Central memory CD4-positive, alpha-beta T cell (primary cell): ENCODE measurements at places on chromosomes 6 and 20.

GRCh38 chr20:60254901-60255411, 296.7 kb downstream of the CDH26 start:
- DNase-seq, result no peak

DNA sequence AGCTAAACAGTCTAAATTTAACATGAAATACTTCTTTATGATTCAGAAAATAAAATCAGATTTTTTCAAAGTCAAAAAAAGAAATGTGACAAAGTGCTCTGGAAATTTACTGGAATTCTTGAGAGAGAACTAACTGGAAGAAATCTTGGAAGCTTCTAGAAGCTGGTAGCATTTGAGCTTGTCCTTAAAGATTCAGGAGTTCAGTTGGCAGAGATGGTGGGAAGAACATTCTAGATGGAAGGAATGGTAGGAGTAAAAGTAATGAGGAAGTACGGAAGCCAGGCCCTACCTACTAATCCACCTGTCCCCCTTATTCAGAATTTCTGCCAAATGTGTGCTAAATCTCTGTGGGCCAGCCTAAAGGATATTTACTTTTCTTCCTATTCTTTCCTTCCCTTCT, 21.2 kb downstream of the RALY start:
- DNase-seq, result no peak

- DNase-seq, result no peak
Measured at GRCh38 chr6:99885051-99885450, 109.0 kb downstream of the MCHR2 start.

- no peak for DNase-seq
Measured at GRCh38 chr6:28772480-28773381, 151.1 kb downstream of the TRIM27 start.

GRCh38 chr6:38142178-38142902, 322.8 kb downstream of the ZFAND3 start:
- DNase-seq, result no peak

- DNase-seq, result no peak
Measured at GRCh38 chr6:42484261-42484660, 32.5 kb upstream of the TRERF1 start.

DNA sequence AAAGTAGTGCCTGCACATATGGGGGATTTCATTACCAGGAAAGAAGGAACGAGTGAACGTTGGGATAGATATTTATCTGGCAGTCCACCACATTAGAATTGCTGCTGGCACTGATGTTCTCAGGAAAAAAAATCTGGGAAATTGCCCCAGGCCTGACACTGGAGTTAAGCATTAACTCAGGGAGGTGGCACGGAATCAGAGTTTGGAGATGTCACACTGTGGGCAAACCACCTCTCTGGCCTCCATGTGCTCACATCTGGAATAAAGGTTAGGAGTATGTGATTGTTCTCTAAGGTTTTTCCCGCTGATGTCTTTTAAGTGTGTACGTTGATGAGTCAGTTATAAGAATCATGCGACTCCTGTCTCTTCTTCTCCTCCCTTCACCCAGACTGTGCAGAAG, 7.9 kb downstream of the TGM3 start:
- no peak for DNase-seq

DNA sequence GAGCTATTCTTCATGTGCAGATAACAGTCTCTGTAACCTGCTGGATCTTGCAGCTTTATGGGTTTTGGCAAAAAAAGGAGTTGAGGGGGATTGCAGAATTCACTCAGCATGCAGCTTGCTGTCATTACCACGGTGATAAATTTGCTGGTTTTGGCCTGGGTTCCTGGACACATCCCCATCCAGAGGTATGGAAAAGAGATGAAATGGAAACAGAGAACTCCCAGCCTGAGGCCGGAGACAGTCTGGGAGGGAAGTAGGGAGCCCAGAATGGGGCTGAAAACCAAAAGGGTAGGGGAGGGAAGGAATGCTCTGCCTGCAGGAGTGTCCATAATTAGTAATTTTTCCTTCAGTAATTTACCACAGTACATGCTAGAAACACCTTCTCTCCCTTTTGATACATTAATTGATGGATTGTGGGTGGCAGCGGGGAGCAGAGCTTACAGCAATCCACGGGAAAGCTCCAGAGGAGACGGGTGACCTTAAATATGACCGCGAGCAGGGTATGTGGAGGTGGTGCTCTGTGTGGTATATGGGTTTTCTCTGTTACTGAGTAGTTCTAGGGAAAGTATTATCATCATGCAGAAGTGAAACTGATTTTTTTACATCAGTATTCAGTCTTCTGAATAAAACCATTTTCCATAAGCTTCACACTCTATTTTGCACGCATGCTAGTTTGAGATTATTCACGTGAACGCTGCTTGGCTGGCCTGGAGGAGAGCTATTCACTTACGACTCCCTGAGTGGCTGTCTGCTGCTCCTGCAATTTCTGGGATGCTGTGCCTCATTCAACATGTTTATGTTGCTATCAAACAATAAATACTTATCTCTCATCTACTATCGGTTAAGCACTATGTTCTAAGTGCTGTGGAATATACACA, 66.3 kb upstream of the KCNK16 start:
- DNase-seq, result no peak

GRCh38 chr6:93420163-93420795, 920 bp upstream of the EPHA7 start:
- no peak for DNase-seq

DNA sequence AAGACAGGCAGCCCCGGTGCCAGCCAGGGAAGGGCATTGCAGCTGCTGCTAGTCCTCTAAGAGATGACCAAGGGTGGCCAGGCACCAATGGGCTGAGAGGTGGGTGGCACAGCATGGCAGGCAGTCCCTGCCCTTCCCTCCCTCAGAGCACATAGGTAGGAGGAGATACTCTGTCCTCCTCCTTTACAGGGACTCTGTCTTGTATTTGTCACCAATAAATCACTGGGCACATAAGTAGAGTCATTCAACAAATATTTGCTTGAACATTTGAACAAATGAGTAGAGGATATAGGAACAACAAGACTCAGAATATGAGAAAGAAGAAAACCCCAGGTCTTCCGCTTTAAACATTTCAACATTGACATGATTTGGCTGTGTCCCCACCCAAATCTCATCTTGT, 69.4 kb upstream of the CLDN20 start:
- DNase-seq, result no peak

- peak; percentile 52 for DNase-seq
Measured at GRCh38 chr6:26197933-26198721, 110.9 kb downstream of the HFE start.

DNA sequence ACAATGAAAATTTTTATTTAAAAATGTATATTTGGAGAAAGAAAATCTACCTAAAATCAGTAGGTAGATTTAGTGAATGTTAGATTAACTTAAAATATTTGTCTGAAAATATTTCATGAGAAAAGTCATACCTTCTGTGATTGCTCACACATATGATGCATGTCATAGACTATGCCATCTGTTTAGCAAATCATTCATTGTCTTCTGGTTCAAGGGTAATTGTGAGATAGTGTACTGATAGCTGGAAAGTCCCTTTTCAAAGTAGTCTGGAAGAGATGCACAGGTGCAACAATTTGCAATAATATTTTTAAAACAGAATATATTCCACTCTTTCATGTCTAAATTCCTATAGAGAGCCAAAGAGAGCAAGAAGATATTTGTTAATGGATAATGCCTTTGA, 21.0 kb upstream of the RNF217 start:
- DNase-seq, result no peak

- DNase-seq, result no peak
Measured at GRCh38 chr6:161406646-161407045, 132.8 kb upstream of the AGPAT4 start.

DNA sequence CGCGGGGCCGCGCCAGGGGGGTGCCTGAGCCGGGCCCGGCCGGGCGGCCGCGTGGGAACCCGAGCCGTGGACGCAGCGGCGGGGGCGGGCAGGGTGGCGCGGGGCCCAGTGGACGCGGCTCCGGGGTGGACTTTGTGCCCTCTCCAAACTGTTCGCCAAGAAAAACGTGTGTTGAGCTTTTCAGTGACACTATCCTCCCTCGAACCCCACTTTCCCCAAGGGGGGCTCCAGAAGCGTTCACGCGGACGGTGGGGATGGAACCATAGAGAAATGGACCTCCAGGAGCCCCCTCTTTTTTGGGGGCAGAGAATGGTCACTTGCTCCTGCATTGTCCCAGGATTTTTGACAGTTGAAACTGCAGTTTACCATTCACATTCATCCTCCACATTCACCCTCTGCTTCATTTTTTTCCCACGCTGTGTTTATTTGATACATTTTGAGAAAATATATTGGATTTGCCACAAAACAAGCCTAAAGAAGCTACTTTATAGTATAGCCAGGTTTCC, 2.9 kb upstream of the HIVEP1 start:
- no peak for DNase-seq

GRCh38 chr6:4814212-4814611, 38.0 kb downstream of the CDYL start:
- DNase-seq, result no peak

DNA sequence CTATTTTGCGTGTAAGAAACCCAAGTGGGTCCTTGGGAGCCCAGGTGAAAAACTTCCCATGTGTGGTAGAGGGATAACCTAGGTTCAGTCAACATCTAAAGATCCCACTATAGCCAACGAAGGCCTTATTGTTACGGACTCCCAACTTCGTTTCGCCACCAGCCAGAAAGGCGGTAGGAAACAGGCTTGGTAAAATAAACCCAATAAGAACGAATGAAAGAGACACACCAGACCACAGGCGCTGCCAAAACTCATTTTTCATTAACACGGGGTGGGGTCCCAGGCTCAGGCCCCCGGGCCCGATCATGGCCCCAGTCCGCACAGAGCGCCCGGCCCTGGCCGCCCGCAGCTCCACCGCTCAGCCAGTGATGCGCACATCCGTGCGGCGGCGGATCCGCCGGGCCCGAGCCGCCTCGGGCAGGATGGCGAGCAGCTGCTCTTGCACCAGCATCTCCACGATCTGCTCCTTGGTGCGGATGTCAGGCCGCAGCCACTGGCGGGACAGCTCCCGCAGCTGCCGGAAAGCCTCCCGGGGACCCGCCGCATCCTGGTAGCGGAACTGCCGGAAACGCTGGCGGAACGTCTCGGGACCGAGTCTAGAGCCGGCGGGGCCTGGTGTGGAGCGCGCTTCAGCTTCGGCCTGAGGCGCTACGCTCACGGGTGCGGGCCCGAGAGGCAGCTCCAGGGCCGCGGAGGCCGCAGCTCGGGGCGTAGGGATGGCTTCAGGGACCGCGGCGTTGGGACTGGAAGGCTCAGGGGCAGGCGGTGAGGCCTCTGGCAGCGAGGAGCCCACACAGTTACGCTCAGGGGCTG, 709 bp downstream of the SCAND1 start:
- DNase-seq, result peak; percentile 73

GRCh38 chr6:111952274-111952673, 79.0 kb upstream of the FYN start:
- DNase-seq, result no peak

DNA sequence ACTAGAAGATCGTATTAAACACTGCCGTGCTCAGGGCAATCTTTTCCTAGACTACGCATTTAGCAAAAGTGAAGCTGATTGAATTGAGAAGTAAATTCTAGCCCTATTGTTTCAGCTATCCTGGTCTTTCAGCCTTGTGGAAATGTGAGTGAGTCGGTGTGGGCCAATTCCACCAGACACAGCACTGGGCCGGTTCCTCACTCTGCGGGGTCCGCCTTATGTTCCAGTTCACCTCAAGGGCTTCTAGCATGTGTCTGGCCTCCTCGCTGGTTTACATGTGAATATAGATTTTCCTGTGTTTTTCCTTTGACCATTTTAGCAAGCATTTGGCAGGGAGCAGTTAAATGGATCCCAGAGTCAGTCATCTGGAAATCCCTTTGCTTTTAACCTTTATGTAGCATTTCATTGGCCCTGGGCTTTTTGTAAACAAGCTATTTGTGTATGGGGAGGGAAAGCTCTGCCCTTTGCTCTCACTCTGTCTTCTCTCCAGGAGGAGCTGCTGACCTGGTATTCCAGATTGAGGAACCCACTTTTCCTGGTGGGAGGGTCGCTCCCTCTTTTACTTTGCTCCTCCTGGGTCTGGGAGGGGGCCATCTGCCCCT, 12.4 kb upstream of the GTSF1L start:
- DNase-seq, result no peak

DNA sequence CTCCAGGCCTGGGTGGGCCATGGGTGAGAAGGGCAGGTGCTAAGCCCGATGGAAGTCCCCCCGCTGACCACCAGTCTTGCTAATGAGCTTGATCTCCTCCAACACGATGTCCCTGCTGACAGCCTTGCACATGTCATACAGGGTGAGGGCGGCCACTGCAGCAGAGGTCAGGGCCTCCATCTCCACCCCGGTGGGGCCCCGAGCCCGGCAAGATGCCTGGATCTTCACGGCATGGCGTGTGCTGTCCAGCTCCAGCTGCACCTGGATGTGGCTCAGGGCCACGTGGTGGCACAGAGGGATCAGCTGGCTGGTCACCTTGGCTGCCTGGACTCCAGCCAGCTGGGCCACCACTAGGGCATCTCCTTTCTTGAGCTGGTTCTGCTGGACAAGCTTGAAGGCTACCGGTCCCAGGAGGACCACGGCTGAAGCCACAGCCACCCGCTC, 27.9 kb downstream of the MOCS1 start:
- no peak for DNase-seq

DNA sequence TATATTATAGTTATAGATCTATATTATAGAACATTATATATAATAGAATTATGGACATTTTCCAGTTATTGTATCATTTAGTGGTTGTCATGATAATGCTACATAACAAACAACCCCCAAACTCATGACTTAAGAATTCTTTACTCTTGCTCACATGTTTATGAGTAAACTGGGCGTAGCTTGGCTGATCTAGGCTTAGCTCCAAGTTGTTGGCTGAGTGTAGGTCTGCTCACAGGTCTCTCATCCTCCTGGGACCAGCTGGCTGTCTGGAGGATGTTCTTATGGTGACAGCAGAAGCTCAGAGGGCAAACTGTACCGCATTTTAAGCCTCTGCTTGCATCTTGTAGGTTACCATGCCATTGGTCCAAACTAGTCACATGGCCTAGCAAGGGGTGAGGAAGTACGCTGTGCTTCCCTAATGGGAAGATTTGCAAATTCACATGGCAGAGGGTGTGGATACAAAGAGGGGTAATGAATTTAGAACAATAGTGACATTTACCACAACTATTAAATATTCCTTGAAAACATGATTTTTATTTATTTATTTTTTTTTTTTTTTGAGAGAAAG, 34.2 kb downstream of the ARHGAP40 start:
- no peak for DNase-seq

- no peak for DNase-seq
Measured at GRCh38 chr6:3943331-3943765, 94.2 kb downstream of the FAM50B start.

DNA sequence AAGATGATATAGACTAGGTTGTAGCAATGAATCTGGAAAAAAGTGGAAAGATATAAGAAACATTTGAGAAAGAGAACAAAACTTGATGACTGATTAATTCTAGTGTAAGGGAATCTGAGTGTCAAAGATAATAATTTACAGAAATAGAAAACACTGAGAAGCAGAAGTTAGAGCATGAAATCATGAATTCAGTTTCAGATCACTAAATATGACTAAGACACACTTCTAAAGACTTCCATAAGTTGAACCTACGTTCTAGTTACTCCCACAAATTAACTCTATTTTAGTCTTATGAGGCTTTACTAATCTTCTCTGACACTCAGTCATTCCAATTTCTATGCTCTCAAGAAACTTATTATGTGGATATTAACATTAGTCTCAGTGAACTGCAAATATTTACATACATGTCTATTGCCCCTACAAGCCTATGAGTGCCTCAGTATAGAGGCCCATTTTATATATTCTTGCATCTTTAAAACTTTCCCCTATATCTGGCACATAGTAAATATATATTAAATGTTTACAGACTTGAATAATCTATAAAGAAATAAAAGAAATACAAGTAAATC, 30.4 kb downstream of the IBTK start:
- no peak for DNase-seq

GRCh38 chr6:129342243-129342642, 367.7 kb downstream of the ARHGAP18 start:
- DNase-seq, result no peak
